ENCODE measurements at places on chromosomes 7 and 10.

- no peaks in the 10 kb centered on the region for H3K36me3 ChIP-seq
- H3K4me3 ChIP-seq: no peak overlapping the region
- no peak for DNase-seq
- no peaks in the 10 kb centered on the region for H3K4me1 ChIP-seq
- H3K27ac ChIP-seq: no peak overlapping the region
Observed at GRCh38 chr7:69078997-69079769, 519.1 kb upstream of the AUTS2 start.

DNA sequence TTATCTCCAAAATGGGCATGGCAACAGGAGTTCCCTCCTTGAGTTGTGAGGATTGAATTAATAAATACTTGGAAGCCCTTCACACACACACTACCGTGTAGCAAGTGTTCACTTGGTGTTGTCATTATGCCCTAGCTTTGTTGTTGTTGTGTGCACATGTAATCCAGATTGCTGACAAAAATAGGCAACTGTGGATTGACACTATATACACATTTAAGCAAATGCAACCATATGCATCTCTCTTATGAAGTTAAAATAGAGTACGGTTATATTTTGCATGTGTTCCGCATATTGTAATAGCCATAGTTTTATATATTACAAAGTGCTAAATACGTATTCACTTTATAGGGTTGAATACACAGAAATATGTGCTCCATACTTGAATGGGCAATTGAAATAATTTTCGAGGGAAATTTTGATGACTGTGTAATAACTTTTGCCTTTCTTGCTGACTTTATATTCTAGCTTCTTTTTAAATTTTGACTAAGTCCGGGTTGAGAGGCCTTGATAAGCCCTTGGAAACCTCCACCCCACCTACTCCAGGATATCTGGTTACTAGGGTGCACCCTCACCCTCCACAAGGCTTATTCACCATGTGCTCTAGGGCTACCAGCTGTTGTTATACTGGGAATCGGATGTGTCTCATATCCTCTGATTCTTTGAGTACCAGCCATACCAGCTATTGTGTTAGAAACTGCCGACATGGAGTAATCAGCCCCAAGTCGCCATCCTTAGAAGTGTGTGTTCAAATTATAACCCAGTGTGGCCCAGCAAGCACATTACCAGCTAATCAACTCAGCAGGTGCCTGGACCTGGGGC lies 265.0 kb downstream of the CAMK1D start:
- H3K36me3 ChIP-seq: peaks cover 2% of the 10 kb centered on the region
- no peak overlapping the region for H3K27ac ChIP-seq
- DNase-seq: no peak
- no peak overlapping the region for H3K4me3 ChIP-seq
- H3K27me3 ChIP-seq: no peaks in the 10 kb centered on the region
- peaks cover 4% of the 10 kb centered on the region for H3K4me1 ChIP-seq

- H3K27me3 ChIP-seq: no peaks in the 10 kb centered on the region
- no peak overlapping the region for H3K27ac ChIP-seq
- H3K4me3 ChIP-seq: no peak overlapping the region
- H3K36me3 ChIP-seq: peaks cover 41% of the 10 kb centered on the region
- H3K4me1 ChIP-seq: no peaks in the 10 kb centered on the region
Observed at GRCh38 chr10:91996266-91996665, 72.7 kb downstream of the BTAF1 start.

DNA sequence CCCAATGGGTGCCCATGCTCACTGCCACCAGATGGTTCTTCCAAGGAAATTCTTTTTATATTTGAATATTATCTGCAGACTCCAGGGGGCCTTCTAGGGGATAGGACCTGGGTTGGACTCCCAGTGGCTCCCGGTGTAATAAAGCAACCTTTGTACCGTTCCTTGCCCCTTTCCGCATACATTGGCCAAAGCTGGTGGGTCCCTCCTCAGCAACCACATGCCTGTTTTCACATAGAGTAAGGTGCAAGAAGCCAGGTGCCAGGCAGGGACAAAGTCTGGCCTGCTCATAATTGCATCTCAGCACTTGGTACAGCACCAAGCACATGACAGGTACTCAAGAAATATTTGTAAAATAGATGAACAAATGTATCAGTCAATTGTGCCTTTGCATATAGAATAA lies 46.4 kb upstream of the PPP1R3C start:
- H3K4me3 ChIP-seq: no peak overlapping the region
- H3K36me3 ChIP-seq: no peaks in the 10 kb centered on the region
- H3K27ac ChIP-seq: no peak overlapping the region
- no peak for DNase-seq
- H3K4me1 ChIP-seq: no peaks in the 10 kb centered on the region
- peaks cover 7% of the 10 kb centered on the region for H3K27me3 ChIP-seq

- DNase-seq: no peak
- no peak overlapping the region for H3K27ac ChIP-seq
Observed at GRCh38 chr10:129607607-129608109, 140.6 kb downstream of the MGMT start.

DNA sequence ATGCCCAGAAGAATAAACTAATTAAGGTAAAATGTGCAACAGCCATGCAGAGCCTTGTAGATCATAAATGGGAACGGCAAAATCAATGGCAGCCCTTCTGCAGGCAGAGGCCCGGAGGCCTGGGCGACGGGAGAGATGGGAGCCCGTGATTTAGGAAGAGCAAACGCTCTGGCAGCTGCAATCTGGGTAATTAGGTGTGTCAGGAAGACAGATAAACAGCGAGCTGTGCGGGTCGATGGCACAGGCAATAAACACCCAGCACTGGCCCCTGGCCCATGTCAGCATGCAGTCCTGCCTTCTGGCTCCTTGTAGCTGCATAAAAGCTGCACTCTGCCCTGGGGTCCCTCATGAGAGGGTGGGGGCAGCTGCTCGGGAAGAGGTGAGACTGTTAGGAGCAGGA lies 78.0 kb downstream of the GOLGA7B start:
- H3K36me3 ChIP-seq: no peaks in the 10 kb centered on the region
- no peaks in the 10 kb centered on the region for H3K4me1 ChIP-seq
- H3K4me3 ChIP-seq: no peak overlapping the region
- H3K27ac ChIP-seq: no peak overlapping the region

- peaks cover 12% of the 10 kb centered on the region for H3K27me3 ChIP-seq
- DNase-seq: no peak
- no peaks in the 10 kb centered on the region for H3K36me3 ChIP-seq
Observed at GRCh38 chr7:97468493-97468892, 263.4 kb upstream of the TAC1 start.

DNA sequence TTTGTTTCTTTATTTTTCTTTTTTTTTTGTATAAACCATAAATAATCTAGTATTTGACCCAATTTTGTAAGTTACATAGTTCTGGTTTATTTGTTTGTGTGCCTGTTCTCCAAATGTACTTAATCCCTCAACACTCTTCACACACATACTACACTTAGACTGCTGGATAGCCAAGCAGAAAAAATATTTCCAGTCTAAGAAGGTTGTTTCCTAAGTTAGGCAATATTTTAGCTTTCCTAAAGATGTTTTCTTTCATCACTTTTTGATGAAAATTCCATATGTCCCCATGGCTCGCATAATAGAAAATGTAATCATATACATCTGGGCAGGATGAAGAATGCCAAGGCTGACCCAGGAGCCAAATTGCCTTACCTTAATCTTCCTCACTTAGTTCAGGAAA lies 105.3 kb downstream of the PPP1R3A start:
- H3K27ac ChIP-seq: no peak overlapping the region
- no peaks in the 10 kb centered on the region for H3K27me3 ChIP-seq
- no peaks in the 10 kb centered on the region for H3K4me1 ChIP-seq
- no peaks in the 10 kb centered on the region for H3K36me3 ChIP-seq
- no peak for DNase-seq
